Hematopoietic multipotent progenitor cell treated with erythropoietin and hydrocortisone succinate and interleukin-3 and kit ligand, for 4 days (in vitro differentiated cells): ENCODE measurements at places on chromosomes 7 and 10.

DNA sequence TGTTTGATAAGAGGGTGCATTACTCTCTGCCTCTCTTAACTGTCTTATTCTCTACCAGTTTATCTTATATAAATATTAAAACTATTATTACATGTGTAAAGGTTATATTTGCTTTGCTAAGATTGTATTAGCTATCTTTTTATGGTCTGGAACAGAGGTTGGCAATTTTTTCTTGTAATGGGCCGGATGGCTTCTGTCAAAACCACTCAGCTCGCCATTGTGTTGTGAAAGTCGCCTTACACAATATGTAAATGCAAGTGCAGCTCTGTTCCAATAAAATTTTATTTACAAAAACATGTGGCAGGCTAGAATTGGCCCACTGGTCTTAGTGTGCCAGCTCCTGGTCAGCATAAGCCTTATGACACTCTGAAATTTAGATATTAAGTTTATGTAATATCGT, 185.8 kb downstream of the SDK1 start:
- DNase-seq, result no peak

DNA sequence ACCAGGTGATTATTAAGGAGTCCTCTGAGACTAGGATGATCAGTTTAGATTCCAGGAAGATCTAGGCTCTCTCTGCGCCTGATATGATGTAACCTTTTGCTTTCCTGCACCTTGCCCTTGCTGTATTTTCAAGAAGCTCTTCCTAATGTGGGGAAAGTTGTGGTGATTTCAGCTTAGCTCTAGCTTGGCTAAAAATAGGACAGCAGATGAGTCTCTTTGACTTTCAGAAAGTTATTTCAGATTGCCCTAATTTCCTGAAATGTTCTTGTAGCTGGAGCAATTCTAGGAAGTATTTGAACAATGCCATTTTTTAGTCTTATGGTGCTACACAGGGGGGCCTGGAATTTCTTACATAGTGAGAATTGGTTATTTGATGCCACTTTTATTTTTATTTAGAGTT, 3.8 kb downstream of the LCOR start:
- DNase-seq, result no peak

DNA sequence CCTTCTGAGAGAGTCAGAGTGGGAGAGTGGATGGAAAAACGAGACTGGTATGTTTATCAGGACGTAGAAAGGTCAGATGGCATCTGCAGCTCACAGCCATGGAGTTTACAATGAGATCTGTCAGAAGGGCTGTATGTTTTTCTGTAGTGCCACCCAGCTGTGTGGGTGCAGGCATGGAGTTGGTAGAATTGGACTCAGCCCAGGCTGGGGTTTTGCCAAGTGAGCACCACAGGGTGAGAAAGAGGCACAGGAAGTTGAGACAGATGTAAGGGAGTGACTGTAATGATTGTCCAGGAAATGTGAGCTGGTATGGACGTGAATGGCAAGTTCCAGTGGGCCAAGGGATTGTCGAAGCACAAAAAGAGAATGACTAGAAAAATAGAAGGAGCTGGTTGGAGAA, 9.1 kb upstream of the ZYX start:
- peak; percentile 90 for DNase-seq

GRCh38 chr10:71852355-71852937, 1.4 kb upstream of the PSAP start:
- DNase-seq, result peak; percentile 81

GRCh38 chr10:60353519-60354258, 36.0 kb downstream of the ANK3 start:
- no peak for DNase-seq

- DNase-seq, result no peak
These were observed 43.4 kb upstream of the ITGB8 start for GRCh38 chr7:20287317-20287716.

GRCh38 chr7:65980478-65981250, 1.3 kb downstream of the GUSB start:
- peak; percentile 90 for DNase-seq

- no peak for DNase-seq
These were observed 1.2 kb downstream of the PRSS1 start for GRCh38 chr7:142750321-142750938.

DNA sequence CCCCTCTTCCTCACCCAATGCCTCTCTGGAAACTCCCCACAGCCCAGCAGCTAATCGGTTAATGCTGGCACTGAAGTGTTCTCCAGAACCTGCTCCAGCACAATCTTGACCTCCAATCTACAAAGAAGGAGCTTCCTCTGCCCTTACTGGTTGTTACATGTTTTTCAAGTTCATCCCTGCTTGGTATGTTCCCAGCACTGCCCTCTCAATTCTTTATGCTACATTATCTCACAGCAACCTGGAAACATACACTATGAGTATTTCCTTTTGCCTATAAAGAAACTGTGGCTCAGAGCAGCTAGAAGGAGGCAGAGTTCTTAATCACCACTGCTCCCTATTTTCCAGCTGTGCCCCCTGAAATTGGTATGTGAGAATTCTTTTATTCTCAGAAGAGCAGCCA, 84.1 kb upstream of the KMT2E start:
- DNase-seq, result no peak

DNA sequence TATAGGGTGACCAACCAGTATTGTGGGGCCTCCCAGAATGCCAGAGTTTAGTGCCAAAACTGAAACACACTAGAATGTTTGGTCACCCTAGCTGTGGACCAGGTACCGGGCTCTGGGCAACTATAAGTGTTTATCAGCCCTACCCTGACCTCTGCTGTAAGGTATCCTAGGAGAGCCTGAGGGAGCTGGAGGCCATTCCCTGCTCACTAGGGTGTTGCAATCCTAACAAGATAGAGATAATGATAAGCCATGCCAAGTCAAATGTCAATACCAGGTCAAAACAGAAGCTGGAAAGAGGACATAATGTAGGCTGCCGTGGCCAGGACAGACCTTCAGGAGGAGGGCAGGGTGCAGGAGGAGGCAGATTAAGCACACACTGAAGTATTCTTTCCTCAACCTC, 151.8 kb downstream of the KCNMA1 start:
- DNase-seq, result no peak

- DNase-seq, result peak; percentile 20
These were observed 26.3 kb upstream of the COL1A2 start for GRCh38 chr7:94368371-94368791.

DNA sequence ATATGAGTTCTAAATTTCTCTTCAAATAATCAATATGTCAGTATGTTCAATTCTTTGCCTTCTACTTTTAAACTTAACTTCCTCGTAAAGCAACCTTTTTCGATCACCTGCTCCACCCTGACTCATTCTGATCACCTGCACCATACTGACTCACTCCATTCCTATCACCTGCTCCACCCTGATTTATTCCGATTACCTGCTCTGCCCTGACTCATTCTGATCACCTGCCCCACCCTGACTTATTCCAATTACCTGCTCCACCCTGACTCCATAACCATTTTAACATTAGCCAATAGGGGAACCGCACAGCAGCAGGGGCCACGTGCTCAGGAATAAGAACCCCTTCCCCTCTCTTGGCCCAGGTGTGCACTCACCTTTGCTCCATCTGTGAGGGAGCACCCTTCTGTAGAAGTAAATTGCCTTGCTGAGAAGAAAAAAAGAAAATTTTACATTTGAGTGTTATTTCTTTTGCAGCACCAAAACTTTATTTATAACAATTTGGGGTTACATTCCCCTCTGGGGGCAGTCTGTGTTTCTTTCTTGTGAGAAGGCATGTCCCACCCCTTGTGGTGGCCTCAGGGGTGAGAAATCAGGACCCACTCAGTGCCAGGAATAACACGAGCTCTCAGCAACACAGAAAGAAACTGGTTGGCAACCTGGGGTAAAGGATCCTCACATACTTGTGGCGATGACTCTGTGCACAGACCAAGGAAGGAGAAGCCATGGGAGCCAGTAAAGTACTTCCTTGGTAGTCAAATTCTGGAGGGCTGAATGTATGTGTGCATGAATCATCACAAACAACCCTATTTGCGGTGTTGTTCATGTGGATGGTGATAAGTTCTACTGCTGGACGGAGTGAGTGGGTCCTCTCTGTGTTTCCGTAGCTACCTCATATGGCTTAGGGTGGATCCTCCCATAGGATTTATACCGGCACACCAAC, 29.4 kb upstream of the PPP1R9A start:
- DNase-seq, result no peak

DNA sequence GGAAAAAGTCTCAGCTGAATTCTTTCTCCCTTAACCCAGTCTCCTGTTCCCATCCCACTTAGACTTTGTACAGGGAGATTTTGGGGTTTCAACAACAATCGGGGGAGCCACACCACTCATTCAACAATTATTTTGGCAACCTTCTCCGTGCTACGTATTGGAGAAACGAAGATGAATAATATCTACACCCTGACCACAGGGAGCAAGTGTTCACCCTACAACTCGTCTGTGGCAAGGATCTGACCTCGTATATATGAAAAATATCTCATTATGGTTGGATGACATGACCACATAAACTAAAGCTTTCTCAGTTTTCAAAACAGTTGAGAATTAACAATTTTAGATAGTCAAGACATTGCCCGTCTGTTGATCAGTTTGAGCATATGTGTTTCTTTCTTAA, 302.1 kb downstream of the CACNA2D1 start:
- no peak for DNase-seq
